ENCODE measurements at places on chromosomes 1 and 21.

GRCh38 chr1:33098371-33098770 lies 17.4 kb downstream of the AZIN2 start:
- no peak for DNase-seq

- no peak for DNase-seq
These were observed 11.1 kb downstream of the ADGRB2 start for GRCh38 chr1:31752952-31753475.

DNA sequence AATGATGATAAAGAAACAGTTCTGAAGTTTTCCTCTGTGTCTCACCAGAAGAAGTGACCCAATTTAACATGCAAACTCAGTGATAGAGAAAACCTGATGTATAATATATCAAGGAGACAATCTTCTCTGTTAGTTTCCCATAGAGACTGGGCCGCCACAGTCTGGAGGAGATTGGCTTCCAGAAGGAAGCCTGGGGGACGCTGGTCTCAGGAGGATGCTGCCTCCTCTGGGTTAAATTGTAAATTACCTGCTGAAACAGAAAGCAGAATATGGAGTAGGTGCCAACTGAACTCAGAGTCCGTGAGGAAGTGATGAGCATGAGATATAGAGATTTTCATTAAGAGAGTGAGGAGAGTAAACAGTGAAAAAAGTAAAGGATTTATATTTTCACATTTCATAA lies 15.8 kb downstream of the OR14I1 start:
- DNase-seq: no peak

- no peak for DNase-seq
These were observed 10.7 kb downstream of the EPHB2 start for GRCh38 chr1:22721122-22721873.

- no peak for DNase-seq
These were observed 109.0 kb downstream of the TMEM53 start for GRCh38 chr1:44565259-44565750.

GRCh38 chr1:184326278-184326677 lies 60.6 kb upstream of the C1orf21 start:
- no peak for DNase-seq

DNA sequence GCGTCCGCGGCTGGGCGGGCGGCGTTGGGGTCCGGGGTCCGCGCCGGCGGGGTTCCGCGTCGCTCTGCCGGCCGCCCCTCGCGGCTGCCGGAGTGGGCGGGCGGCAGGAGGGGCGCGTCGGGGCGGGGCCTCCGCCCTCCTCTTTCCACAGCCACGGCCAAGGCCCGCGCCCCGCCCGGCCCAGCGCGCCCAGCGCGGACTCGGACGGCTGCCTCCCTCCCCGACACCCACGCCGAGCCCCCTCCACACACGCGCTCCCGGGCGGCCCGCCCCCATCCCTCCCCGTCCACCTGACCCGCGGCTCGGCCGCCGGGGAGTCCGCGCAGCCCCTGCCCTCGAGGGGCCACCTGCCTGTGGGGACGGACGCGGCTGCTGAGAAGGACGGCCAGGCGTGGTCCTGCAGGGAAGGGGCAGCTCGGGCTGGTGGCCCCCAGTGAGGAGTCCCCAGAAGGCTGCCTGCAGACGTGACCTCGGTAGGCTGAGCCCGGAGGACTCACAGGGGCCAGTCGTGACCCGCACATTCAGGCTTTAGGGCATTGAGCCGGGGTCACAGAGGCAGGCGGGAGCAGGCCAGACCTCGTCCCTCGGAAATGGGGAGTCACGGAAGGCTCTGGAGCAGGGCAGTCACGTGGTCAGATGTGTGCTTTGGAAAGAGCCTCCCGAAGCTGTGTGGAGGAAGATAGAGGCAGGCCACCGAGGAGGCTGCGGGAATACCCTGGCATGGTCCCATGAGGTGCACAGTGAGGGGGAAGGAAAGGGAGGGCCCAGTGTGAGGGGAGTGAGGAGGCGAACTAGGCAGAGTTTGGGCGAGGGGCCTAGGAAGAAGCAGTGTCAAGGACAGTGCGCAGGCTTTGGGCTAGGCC lies at the start of gene COL8A2:
COL8A2 (minus strand) TSS at position 94 of the 863 bp plus-strand sequence. CDS start 24,980 bp downstream, outside the sequence.
- DNase-seq: no peak

GRCh38 chr1:50109116-50109515 lies 396 bp downstream of the ELAVL4 start:
- DNase-seq: no peak

DNA sequence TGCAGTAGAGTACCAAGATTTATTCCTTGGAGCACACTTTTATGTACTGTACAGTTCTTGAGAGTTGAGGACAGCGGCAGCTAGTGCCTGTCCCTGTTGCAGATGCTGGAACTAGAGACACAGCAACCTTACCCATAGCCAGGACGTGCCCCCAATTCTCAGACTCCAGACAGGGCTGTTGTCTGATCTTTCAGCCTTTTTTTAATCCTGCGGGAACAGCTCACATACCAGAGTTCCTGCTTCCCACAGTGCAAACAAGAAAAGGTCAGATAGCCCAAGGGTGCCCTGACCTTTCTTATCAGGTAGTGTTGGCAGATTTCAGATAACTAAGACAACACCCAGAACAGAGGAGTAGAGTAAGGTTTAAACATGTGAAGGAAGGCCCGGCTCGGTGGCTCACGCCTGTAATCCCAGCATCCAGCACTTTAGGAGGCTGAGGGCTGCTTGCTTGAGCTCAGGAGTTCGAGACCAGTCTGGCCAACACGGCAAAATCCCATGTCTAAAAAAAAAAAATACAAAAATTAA lies 78.5 kb downstream of the DOP1B start:
- DNase-seq: no peak

DNA sequence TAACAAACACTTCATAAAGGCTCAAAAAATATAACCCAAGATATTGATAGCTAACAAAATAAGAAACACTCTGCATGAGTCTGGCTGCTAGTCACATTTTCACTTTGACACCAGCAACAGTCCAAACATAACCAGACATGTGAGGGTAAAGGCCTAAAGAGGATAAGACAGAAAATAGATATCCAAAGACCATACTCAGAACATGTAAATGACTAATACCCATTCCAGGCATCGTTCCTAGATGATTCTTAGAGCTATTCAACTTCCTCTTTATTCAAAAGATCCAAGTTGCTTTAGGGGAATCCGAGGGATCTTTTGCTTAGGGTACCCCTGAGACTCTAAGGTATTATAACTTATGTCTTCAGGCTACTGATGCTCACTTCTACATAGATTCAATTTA lies 5.1 kb downstream of the COL24A1 start:
- DNase-seq: no peak

GRCh38 chr1:244171241-244171985 lies 120.3 kb downstream of the ZBTB18 start:
- DNase-seq: no peak

DNA sequence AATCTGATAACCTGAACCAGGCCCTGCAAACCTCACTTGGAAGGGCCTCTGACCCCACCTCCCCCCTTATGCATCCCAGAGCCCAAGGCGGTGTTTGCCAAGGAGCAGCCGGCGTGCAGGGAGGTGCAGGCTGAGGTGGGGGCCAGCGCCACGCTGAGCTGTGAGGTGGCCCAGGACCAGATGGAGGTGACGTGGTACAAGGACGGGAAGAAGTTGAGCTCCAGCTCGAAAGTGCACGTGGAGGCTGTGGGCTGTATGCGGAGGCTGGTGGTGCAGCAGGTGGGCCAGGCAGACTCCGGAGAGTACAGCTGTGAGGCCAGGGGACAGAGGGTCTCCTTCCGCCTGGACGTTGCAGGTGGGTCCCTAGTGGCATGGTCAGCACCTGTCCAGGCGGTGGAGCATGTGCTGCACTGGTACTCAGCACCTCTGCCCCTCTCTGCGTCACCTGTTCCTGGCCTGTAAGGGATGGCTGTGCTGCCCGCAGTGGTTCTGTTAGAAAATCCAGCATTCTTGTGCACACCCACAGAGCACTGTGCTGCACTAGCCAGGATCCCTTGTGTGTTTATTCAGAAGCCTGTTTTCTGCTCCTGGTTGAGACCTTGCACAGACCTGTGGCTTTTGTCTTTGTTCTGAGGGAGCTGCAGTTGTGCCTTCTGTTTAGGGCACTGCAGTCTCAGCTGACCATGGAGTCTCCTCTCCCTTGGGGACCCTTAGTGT lies 11.6 kb downstream of the OBSCN start:
- no peak for DNase-seq

- no peak for DNase-seq
These were observed 32.1 kb upstream of the ST6GALNAC5 start for GRCh38 chr1:76835203-76835602.

DNA sequence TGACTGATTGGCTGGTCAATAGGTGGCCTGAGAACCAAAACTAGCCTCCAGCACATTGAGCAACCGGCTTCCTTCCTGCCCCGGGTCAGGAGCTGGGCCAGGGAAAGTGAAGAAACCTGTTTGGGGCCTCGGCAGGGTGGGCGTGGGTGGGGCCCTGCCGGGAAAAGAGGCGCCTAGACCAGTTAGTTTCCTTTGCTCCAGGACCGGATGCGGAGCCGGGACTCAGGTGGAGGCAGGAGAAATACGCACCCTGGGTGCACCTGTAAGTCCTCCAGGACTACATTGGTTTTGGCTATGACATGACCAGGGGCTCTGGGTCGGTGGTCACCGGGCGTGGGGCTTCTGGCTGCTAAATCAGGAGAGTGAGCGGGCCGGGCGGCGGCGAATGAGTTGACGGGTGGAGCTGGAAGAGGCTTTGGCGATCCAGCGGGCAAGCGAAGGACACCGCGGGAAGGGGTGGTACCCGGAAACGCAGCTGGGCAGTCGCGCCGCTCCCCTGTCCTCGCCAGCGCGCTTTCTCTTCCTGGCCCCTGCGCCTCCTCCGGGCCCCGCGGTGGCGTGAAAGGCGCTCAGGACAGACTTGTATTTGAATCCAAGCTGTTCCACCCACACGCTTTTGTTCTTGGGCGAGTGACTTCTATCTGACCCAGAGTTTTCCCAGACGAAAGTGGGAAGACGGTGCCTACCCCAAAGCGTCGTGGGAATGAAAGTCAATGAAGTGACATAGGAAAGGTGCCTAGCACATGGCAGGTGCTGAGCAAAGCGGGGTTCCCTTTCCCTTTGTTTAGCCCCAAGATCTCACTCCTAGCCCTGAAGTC lies 30.6 kb upstream of the JUN start:
- DNase-seq: no peak

DNA sequence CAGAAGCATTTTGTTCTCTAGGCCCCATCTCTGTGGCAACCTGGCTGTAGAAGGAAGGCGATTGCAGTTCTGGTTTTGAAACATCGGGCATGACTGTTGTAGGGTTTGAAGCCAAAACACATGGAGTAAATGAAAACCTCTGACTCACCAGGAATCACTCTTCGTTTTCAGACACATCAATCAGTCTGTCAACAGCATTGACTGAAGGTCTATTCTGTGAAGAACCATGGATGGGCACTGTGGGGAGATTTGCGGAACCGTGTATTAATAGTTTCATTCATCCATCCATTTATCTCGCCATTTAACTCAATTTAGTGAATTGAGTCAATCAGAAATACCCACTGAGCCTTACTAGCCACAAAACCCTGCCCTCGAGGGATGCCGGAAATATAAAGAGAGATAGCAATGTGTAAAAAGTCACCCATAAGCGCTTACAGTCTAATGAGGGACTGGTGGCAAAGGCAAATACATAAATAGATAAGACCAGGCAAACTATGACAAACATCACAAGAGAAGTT lies 364.6 kb upstream of the PROX1 start:
- DNase-seq: no peak

DNA sequence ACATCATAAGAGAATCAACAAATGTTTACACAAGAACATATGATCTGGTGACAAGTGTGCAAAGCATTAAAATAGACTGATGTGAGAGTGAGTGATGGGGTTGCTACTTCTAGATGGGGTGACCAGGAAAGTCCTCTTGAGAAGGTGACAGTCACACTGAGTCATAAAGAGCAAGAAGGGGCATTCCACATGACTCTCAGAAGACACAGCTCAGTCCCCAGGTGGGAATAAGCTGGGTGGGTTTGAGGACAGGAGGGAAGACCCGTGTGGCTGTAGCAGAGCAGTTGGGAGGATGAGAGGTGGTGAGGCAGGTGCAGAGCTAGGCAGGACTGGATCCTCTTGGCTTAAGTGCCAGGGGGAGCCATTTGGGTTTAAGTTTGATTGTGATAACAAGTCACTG lies 53.1 kb downstream of the TNR start:
- DNase-seq: no peak

GRCh38 chr1:162873671-162874666 lies 13.0 kb upstream of the CCDC190 start:
- no peak for DNase-seq

- DNase-seq: no peak
These were observed 12.6 kb upstream of the IFNAR1 start for GRCh38 chr21:33312121-33312520.

- DNase-seq: no peak
These were observed 25.0 kb downstream of the LRRN2 start for GRCh38 chr1:204660509-204660908.
